ENCODE measurements at places on chromosomes 11 and 22.
A peak's percentile ranks its signal among the peaks of the same experiment; 100 is the strongest.

DNA sequence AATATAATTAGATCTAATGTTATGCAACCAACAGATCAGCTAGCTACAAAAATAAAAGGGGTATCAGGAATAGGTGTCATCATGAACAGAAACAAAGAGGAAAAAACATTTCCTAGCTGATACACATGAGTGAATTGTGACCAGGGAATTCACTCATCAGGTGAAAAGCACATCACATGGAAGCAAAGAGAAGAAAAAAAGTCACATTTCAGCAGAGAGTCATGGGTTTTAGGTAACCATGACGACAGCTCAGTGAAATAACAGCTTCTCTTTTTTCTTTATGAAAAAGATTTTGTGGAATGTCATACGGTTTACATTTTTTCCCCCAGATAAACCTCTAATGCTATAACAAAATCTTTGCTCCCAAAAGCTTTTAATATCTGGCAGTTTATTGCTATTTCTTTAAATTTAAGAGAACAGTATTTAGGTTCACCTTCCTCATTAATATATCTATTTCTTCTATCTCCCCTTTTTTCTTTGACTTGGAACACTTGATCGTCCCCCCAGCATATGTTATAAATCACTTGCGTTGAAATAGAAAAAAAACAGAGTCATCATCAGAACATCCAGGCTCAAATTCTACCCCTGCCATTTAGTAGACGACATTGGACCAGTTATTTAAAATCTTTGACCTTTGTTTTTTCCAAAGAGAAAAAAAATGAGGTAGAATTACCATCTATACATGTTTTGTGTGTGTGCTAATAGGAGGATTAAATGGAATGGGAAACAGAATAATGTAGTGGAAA is 5.3 kb downstream of the TYR start:
- DNase-seq, result no peak

GRCh38 chr11:19244621-19245020 is 3.9 kb upstream of the E2F8 start:
- DNase-seq, result peak; percentile 9

GRCh38 chr11:35114906-35115687 is 23.9 kb upstream of the CD44 start:
- DNase-seq, result no peak

GRCh38 chr22:49936018-49936972 is 17.9 kb downstream of the CRELD2 start:
- DNase-seq, result peak; percentile 91

GRCh38 chr22:22037229-22037628 is 54.6 kb upstream of the TOP3B start:
- no peak for DNase-seq

- no peak for DNase-seq
These were observed 182.3 kb downstream of the BLID start for GRCh38 chr11:121933694-121934093.

- DNase-seq, result no peak
These were observed 339.0 kb downstream of the METTL15 start for GRCh38 chr11:28447226-28447625.

DNA sequence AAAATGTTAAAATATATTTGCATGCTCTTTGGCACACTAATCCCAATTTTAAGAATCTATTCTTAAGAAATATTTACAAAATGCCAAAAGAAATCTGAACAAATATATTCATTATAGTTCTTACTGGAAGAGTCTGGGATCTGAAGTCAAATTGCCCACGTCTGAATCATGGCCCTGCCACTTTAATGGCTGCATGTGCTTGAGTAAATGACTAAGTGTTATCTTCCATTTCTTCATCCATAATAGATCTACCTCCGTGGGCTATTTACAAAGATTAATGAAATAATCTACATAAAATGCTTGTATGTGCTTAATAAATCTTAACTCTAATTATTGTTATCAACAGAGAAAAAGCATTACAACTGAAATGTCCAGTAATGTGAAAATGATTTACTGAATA is 24.5 kb upstream of the DKK3 start:
- DNase-seq, result no peak

DNA sequence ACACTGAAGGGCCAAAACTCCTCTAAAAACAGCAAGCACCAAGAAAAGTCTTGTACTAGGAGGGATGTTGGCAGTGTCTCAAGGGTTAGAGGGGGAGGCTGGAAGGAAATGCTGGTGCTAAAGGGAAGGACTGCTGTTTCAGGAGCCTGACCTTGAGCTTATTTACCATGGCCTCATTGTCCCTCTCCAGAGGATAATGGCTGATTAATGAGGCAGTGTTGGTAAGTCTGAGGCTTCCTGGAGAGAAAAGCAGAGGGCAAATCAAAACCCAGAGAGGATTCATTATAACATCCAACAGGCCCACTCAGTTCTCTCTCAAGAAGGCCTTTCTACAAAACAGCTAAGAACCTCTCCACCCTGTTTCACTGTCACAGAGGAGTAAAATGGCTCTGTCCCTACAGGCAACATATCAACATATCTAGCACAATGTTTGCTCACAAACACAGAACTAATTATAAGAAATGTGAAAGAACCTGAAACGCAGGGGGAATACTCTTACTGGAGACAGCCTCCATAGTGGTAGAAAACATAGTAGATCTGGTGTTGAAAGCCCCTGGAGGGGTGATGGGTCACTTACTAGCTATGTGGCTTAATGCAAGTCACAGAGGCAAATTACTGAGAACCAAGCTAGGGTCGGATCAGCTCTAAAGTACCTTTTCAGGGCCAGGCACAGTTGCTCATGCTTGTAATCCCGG is 31.4 kb downstream of the NUMA1 start:
- no peak for DNase-seq

Data from Calu3 (cell line).